Activated T-helper 1 cell treated with Interleukin-2 at 50 U/mL for 16 hours (primary cell): ENCODE measurements at places on chromosomes 4 and X.

GRCh38 chr4:170122252-170122651 lies 32.5 kb upstream of the AADAT start:
- DNase-seq = no peak

GRCh38 chr4:157075811-157076577 lies at the start of gene GLRB:
TSS of gene GLRB (plus strand) at chr4:157076150. CDS start at chr4:157078025, 1,875 bp downstream.
- no peak for DNase-seq

- DNase-seq = no peak
Observed at GRCh38 chrX:49184294-49185281, 1.6 kb downstream of the PRICKLE3 start.

GRCh38 chrX:107742700-107743191 lies 32.8 kb downstream of the TSC22D3 start:
- no peak for DNase-seq

GRCh38 chr4:52259978-52260377 lies 208.9 kb downstream of the SPATA18 start:
- no peak for DNase-seq

DNA sequence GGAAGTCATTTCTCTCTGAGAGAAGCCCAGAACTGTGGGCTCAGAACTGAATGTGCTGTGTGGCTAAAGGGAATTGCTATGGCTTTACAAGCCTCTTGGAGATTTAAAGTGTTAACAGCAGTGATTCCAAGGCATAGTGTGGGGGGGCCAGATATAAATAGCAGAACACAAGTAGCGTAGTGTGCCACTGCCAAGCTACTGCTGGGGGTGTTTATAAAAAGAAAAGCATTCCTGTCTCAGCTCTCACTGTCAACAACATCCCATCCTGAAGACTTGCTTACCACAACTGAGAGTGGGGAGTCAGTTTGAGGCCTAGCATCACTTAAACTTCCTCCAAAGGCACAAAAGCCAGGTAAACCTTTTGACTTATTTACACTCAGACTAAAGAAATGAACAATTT lies at the start of gene ART3:
ART3 (plus strand) TSS at position 242 of the 400 bp plus-strand sequence. CDS start 1,181 bp downstream, outside the sequence.
- no peak for DNase-seq
